ENCODE measurements at places on chromosomes 11 and 22. TPM values are rescaled to one million over a fixed set of nuclear protein-coding genes. Genes with fewer than 3 reads are reported as not detected.

The CCDC82 gene
- total RNA-seq = 19.0 TPM

The DCDC1 gene
- total RNA-seq = 0.28 TPM

The OR10A2 gene
- not detected for total RNA-seq

The MPPED2 gene
- not detected for total RNA-seq

The TREH gene
- total RNA-seq = not detected

The INPP5J gene
- total RNA-seq = 0.78 TPM

The C11orf16 gene
- total RNA-seq = not detected

The ARHGAP8 gene
- 1.3 TPM for total RNA-seq

The GPHA2 gene
- total RNA-seq = not detected

The RFPL1 gene
- total RNA-seq = not detected

The LRRC55 gene
- not detected for total RNA-seq

The PHLDA2 gene
- 149 TPM for total RNA-seq

The NPAS4 gene
- not detected for total RNA-seq

The CASP5 gene
- not detected for total RNA-seq

The DPP3 gene
- total RNA-seq = 53.5 TPM

The SLC25A18 gene
- 0.08 TPM for total RNA-seq

The CNIH2 gene
- 1.6 TPM for total RNA-seq

The MFRP gene
- total RNA-seq = not detected

The TCIRG1 gene
- 182 TPM for total RNA-seq

The MAPK8IP1 gene
- 6.1 TPM for total RNA-seq

The MRPL16 gene
- total RNA-seq = 64.2 TPM

The A4GALT gene
- 19.4 TPM for total RNA-seq

The RGL4 gene
- total RNA-seq = not detected

The TMEM86A gene
- 0.21 TPM for total RNA-seq

The RAB3IL1 gene
- total RNA-seq = 14.9 TPM

The TEX54 gene
- total RNA-seq = not detected

All from A549 treated with CORT108297 at 1 μM for 4 hours (cell line).